IPS DF 19.7 (cell line): ENCODE measurements at places on chromosomes 2 and 18.

GRCh38 chr2:240343548-240343947 lies 91.9 kb upstream of the GPC1 start:
- DNase-seq: no peak

GRCh38 chr2:26144953-26145680 lies 27.8 kb upstream of the GAREM2 start:
- DNase-seq: peak; percentile 20

DNA sequence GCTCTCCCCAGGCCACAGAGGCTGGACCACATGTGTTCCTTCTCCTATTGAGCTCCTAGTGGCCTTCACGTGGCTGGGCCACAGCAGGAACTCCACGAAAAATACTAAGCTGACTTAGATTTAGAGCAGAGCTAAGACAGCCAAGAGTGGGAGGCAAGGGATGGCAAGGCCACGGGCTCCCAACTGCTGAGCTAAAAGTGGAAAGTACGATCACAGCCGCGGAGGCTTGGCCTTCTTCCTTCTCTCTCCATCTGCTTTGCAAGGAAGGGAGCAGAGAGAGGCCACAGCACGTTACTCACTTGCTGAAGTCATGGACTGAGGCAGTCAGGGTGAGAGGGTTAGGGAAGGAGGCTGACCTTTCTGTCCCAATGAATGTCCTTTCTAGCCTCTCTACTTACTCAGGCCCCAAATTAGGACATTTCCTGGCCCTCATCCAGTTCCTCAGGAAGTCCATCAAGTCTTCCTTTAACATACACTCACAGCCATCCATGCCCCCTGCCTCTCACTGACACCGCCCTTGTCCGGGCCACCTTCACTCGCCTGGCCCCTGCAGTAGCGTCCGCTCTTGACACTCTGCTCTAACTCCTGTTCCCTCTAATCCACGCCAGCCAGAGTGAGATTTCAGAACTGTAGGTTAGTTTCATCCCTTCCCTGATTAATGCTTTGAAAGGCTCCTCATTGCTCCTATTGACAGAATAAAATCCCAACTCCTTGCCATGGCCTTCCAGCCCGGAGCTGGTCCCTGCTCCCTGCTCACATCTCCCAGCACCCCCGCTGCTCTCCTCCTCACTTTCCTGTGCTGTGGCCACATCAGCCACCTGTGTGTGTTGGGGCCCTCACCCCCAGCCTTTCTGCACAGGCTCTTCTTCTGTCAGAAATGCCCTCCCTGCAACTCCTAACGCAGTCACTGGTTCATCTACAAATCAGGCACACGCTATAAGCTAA lies 204.2 kb downstream of the CYP26B1 start:
- DNase-seq: no peak

DNA sequence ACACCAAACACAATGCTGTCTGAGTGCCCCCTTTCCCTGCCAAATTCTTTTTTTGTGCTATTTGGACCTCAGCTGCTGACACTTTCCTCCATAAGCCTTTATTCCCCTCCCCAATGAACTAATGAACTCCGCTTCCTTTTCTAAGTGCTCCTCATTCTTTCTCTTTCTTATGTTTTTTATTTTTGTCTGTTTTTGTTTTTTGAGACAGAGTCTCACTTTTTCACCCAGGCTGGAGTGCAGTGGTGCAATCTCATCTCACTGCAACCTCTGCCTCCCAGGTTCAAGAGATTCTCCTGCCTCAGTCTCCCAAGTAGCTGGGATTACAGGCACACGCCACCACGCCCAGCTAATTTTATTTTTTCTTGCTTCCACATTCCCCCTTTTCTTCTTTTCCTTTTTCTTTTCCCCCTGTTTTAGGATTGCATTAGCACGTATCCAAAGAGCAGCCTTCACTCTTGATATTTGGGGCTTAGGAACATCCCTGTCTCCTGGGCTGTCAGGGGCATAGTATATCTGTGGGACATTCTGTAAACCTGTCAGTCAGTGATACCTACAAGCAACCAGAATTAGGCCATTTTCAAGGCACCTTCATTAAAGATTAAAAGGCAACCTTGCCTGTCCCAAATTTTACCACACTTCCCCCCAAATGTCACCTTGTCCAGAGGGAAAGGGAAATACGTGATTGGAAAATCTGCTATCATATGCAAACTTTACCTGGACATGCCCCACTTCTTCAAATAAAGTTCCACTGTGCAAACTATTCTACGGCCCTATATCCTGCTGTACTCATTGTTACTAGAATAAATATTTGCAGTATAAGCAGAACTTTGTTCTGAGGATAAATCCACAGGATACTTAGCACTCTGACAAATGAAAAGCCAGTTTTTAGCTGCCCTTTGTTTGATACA lies 65.1 kb upstream of the ACSL3 start:
- no peak for DNase-seq

- DNase-seq: no peak
Measured at GRCh38 chr18:24402209-24402785, 4.7 kb upstream of the OSBPL1A start.
